ENCODE measurements at places on chromosomes 6 and 20.

- no peak for DNase-seq
Measured at GRCh38 chr6:143821359-143821758, 21.8 kb upstream of the LTV1 start.

- DNase-seq = no peak
Measured at GRCh38 chr20:46087161-46087560, 2.6 kb downstream of the NCOA5 start.

DNA sequence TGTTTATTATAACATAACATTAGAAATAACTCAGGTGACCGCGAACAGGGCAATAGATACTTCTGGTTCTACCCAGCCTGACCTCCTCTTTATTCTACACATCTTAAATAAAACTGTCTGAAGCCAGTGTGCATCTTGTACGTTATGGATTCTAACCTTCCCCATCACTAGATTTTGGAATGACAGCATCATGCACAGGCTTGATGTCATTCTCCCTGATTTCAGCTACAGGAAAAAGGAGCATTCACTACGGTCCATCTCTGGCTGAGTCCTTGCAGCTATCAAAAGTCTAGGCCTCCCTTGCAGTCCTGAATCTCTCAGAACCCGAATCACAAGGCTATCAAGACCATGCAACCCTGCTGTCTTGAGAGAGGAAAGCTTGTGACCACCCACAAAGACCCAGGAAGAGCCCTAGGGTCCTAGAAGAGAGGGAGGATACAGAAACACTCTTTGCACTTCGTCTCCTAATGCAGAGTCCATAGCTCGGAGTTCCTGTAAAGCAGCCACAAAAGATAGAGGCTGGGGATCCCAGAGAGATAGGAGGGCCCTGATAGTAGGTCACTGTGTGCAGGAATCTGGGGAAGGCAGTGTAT, 845 bp downstream of the HLA-DPA1 start:
- no peak for DNase-seq

DNA sequence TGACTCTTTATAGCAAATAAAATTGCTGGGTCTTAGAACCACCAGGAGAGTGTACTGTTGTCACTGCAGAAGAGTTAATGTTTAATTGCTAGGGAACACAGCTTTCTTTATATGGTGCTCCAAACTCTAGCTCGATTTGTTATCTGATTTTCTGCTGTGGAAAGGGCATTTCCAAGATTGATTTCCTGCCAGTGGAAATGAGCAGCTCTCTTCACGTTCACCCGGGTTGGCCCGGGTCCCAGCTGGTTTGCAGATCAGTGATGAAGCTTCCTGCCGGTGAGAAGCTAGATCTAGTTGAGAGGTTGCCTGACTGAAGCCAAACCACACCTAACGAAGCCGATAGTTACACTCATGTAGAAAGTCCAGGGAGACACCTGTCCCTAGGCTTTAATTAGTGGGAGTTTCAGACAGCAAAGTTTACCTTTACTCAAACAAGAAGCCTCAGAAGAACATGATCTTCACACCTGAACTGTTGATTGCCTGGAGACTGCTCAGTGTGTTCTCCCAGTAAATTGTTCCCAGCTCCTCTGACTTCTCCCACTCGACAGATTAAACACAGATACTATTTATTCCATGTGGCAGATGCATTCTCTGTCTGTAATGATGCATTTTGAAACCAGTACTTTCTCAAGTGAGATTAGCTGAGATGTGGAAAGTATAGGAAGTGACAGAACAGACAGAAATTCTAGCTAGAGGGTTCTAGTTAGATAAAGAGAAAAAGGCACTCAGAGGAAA, 27.8 kb downstream of the PAQR8 start:
- no peak for DNase-seq

DNA sequence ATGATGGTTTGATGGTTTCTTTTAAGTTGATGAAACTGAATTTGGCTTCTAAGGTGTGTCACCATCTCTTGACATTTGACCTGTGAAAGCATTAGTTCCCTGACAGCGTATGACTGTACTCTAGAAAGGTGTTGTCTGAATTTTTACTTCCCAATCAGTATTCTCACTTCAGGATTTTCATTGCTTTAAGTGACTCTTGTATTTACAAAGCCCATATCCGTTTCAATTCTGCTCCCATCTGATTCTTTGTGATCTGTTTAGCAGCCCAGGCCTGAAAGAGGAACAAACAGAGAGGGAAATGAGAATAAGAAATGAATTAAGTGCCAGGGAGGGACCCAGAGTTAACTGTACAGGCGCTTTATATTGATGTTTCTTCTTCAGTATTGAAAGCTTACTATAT, 73.7 kb downstream of the FARS2 start:
- no peak for DNase-seq

DNA sequence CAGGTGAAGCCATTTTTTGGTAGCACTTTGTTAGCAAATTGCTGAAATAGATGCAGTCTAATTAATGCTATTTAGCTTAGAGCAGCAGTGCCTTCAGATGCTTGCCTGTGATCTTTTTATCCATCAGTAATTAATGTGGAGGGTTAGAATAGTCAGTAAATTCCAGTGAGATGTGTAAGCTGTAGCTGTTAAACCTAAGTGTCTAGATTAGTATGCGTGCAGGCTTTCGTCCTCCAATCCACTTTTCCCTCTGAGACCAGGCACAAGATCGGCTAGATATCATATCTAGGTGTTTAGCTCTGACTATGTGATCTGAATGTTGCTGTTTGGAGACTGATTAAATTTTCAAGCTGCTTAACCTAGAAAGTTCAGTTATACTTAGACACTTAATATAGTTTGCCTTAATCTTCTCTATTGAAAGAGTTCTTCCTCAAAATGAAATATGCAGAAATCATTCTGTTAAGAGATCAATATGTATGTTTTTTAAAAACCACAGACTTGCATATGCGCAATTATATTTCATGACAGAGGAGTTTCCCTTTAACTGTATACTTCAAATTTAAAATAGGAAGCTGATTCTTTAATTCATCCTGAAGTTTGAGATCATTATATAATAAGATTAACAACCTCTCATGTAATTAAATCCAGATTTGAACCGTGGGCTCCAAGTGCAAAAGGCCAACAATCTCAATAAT, 41.2 kb downstream of the XRN2 start:
- DNase-seq = no peak

DNA sequence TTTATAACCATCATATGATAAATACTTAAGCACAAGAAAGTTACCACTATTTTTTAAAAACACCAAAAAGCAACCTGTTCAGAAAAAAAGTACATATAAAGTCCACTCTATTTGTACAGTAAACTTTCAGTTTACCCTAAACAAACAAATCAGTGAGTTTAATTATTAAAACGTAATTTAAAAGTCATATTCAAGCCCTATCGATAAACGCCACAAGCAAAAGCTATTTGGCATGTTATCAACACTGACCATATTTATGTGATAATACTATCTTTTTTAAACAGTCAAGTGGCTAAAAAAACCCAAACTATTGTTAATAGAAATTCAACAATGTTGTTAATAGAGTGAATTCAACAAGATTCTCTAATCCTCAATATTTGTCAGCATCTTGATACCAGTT, 1.9 kb downstream of the KATNA1 start:
- DNase-seq = no peak

DNA sequence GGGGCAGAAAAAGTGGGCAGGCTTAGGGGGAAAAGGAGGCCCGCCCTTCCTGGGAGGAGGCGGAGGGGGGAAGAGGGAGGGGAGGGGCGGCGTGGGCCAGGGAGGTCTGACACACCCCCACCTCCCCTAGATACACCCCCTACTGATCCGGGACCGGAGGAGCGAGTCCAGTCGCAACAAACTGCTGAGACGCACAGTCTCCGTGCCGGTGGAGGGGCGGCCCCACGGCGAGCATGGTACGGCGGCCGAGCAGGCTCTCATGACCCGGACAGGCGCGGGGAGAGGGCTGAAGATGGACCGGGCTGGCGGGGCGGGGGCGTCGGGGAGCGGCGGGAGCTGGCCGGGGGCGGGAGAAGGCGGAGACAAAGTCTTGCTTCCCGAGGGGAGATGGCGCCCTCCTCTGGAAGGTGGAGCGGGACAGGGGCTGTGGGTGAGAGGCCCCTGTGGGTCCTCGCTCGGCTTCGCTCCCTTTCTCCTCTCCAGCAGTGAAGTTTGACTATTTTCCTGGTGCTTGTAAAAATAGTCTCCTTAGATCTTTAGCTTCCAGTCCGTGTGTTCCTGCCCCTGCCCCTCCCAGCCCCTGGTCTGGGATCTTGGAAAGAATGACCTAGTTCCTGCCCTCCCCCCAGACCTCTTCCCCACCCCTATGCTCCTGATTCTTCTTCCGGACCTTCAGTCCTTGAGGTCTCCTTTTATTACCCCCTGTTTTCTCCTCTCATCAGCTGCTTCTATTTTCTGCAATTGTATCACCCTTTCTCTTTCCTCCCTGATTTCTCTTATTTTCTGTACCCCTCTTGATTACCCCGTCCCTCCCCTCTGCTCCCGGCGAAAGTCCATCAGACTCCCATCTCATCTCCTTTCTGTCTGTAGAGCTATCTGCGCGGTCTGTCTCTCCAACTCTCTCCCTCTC, 6.1 kb downstream of the SYNGAP1 start:
- DNase-seq = peak; percentile 79

DNA sequence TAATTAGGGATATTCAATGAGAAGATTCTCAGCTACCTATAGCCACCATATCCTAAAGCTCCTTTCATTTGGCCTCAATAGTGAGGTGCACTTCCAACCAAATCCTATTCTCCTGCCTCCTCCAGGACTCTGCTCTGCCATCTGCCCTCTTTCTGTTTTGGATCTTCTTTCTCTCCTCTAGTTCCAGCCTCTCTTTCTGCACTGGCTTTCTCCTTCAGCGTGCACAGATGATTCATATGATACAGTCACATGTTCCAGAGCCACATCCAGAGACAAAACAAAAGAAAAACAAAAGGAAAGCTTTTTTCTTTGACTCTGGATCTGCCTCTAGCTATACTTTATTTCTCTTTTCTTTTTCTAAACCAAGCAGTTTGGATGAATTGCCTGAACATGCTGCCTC, 531.9 kb upstream of the MAN1A1 start:
- DNase-seq = no peak

GRCh38 chr6:99943846-99944245, 50.2 kb downstream of the MCHR2 start:
- no peak for DNase-seq

DNA sequence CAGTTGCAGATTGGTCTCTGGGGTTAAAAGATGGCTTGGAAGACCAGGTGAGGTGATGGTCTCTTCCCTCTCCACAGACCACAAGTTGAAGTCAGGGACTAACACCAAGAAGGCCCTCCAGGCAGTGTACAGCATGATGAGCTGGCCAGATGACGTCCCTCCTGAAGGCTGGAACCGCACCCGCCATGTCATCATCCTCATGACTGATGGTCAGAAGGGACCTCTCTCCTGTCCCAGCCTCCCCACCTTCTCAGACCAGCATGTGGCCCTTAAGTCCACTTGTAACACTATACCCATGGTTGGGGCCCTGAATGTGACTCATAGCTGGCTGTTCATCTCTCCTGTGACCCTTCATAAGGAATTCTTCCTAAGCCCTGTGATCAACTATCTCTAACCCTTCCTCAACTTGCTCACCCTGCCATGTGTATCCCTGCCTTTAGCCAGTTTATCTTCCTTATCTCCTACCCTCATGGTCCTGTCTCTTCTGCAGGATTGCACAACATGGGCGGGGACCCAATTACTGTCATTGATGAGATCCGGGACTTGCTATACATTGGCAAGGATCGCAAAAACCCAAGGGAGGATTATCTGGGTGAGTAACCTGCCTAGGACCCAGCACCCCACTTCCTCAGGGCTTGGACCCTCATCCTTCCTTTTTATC, 3.0 kb downstream of the CFB start:
- no peak for DNase-seq

GRCh38 chr6:67914419-67914818, 720.7 kb upstream of the ADGRB3 start:
- no peak for DNase-seq

GRCh38 chr6:169935348-169935718, 183.9 kb downstream of the ERMARD start:
- no peak for DNase-seq

DNA sequence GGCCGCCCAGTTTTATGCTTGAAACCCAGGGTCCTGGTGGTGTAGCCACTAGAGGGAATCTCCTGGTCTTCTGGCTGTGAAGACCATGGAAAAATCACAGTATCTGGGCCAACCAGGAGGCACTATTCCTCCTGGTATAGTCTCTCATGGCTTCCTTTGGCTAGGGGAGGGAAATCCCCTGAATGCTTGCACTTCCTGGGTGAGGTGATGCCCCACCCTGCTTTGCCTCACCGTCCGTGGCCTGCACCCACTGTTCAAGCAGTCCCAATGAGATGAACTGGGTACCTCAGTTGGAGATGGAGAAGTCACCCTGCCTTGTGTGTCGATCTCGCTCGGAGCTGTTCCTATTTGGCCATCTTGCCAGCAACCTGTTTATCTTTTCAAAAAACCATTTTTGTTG, 10.1 kb upstream of the ZNF337 start:
- peak; percentile 20 for DNase-seq

- no peak for DNase-seq
Measured at GRCh38 chr6:86913795-86914194, 23.5 kb upstream of the HTR1E start.

DNA sequence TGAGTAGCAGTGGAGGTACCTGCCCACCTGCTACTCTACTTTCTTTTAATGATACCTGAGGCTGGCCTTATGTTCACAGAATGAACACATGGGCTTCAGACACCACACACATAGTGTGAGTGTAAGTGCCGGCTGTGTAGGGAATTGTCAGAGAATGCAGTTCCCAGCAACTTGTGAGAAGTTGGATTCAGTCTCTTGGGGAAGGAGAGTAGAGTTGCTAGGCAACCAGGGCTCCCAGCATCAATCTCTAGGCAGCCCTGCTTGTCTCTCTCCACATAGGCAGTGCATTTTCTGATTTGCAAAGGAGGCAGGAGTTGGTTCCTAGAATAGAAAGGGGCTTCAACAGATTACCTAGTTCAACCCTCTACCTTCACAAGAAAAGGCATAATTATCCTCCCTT, 74.1 kb downstream of the BFSP1 start:
- no peak for DNase-seq

Data from effector CD8-positive, alpha-beta T cell (primary cell).